ENCODE measurements at places on chromosomes 7 and 10.

DNA sequence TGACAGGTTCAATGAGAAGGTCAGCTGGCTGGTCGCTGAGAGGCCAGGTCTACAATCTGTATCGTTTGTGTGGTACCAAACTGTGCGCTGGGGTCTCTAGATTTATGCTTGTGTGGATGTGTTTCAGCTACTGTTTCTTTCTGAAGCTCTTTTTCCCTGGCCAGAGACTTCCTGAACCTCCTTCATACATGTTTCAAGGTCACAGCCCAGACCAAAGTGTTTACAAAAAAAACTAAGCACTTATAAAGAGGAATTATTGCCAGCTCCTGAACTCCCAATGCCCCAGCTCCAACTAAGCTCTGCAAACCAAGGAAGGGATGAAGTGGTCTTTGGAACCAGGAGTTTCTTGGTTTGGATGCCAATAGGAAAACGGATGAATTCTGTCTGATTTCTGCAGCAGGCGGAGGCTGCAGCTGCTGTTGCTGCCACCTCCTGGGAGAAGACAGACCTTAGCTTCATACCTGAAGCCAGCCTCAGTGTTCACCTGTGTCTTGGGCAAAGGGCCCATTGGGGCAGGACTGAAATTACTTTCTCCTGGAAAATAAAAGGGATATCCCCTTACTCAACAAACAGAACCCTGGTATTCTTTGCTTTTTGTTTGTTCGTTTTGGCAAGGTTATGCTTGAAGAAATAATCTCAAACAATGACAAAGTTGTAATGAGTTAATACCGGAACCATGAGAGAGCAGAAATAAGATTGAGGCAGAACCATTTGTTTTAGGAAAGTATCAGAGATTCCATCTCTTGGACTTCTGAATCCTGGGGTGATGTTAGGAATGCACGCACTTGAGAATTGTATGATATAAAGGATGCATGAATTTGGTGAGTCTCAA lies 24.6 kb upstream of the MKLN1 start:
- DNase-seq, result no peak

DNA sequence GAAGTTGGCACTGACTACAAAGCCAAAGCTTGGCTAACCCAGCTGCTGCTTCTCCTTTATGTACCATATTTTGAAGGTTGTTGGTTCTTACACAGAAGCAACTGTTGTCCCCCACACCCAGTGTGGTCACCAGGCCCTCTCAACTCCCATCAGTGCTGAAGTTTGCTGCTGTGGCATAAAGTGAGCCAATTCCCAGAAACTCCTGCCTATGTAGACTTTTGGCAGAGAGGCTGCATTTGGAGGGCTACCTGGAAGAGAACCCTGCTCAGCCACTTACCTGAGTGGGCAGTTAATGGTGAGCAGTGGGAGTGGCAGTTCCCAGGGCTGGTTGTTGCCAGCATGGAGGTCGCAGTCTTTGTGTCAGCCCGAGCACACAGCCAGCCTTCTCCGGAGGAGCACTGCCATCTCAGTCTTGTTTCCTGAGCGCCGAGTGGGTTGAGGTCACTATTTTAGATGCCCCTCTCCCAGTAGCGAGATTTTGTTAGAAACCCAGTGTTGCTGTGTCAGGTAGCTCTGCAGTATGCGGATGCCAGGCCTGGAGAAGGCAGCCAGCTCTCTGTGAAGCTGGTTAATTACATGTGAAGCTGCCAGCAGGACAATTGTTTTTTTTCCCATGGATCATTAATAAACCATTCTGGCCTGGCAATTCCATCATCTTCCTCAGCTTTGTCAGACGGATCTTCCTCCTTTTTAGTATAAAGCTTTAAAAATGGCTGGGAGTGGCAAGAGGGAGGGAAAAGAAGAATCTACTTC lies 24.5 kb downstream of the LRRC4 start:
- no peak for DNase-seq

DNA sequence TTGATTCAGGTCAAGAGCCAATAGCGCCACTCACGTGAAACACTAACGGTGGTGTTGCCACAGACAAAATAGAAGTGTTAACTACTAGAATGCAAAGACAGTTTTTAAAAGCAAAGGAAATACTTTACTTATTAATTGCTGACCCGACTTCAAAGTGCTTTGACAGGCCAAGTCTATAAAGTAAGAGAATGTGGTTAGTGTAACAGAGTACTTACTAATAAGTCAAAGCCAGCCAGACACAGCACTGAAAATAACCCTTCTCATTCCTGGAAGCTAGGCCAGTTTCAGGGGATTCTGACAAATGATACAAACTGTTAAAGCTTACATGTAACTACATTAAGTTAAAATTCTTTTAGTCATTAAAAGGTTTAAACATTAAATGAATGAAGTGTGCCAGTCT lies 50.3 kb downstream of the ENO4 start:
- DNase-seq, result no peak

- DNase-seq, result no peak
These were observed 34.8 kb downstream of the CDH23 start for GRCh38 chr10:71431239-71432100.

DNA sequence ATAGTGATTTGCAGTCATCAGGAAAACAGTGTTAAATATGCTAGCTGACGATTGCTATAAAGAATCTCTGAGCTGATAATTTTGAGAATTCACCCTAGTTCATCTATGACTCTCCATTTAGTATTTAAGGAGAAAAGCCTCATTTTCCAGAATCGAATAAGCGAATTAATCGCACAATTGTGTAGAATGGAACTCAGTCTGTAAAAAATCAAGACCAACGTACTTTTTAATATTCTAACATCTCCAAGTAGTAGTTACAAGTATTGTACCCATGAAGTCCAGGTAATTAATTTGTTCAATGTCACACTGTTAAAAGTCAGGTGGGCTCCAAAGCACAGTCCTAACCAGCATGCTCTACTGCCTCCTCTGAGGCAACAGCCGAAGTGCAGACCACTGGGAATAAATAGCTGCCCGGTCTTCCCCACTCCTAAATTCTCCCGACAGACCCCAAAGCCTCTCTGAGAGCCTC lies 380 bp upstream of the AGBL3 start:
- DNase-seq, result no peak

DNA sequence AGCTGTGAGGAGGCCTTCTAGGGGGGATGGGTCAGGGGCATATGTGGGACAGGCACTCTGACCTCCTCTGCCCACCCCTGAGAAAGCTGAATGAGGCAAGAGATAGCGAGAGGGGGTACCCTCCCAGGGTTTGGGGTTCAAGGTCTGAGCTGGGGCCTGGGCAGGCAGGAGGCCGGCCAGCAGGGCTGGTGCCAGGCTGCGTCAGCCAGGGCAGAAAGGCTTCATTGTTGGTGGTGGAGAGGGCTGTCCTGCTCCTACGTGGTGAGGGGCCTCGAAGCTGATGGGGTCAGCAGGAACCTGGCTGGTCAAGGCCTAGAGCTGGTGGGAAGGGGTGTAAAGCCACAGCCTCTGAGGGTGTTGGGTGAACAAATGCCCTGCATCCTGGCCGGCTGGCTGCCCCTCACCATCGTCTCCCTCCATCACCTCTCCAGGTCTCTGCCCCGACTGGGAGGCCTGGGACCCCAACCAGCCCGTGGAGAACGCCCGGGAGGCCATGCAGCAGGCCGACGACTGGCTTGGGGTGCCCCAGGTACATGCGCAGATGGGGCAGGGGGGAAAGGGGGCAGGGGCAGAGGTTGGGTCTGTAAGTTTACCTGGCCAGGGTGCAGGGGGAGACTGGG lies 6.6 kb downstream of the FLNC start:
- DNase-seq, result no peak

- no peak for DNase-seq
These were observed 59.2 kb downstream of the OR13A1 start for GRCh38 chr10:45256246-45256645.

- no peak for DNase-seq
These were observed 194.0 kb upstream of the VWC2 start for GRCh38 chr7:49579408-49579807.

GRCh38 chr10:122342293-122343134 lies 32.0 kb upstream of the PLEKHA1 start:
- peak; percentile 55 for DNase-seq

DNA sequence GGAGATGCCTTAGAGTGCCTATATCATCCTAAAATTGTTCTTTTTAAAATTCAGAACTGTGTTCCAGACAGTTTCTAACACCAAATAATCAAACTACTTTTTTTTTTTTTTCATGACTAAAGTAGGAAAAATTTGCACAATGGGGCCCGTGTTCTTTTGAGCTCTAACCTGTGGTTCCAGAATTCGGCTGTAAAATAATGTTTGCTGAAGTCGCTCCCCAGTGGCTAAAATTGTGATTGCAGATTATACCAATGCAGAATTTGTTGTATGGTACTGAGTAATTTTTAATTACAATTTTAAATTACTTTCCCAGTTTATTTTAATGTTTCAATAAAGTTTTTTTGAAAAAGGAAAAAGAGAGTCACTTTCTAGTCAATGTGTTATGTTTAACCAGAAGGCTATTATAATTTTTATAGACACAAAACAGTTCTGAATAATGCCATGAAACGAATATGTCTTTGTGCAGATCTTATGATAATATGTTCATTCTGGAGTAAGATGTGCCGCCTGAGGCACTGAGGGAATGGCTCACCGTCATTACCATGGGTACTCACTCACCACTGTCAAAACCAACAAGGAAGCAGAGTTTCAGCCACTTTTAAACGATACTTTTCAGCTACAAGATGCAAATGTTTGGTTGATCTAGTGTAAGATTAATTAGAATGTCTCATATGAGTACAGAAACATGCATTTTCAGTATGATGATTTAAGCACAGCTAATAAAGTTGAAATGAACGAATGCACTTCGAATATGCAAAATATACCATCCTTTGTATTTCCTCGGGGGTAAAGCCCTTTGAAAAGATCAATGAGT lies 173.6 kb downstream of the PRKCQ start:
- no peak for DNase-seq

All from stimulated activated naive CD8-positive, alpha-beta T cell treated with anti-CD3 and anti-CD28 coated beads, Interleukin-15, Interleukin-2, amounts not matched to agents 100 U/mL and 50 U/mL, for 24 hours (primary cell).